ENCODE measurements at places on chromosomes 1 and 21.
A peak's percentile ranks its signal among the peaks of the same experiment; 100 is the strongest.

- peak; percentile 59 for DNase-seq
These were observed 26.7 kb downstream of the BTG3 start for GRCh38 chr21:17585875-17586450.

DNA sequence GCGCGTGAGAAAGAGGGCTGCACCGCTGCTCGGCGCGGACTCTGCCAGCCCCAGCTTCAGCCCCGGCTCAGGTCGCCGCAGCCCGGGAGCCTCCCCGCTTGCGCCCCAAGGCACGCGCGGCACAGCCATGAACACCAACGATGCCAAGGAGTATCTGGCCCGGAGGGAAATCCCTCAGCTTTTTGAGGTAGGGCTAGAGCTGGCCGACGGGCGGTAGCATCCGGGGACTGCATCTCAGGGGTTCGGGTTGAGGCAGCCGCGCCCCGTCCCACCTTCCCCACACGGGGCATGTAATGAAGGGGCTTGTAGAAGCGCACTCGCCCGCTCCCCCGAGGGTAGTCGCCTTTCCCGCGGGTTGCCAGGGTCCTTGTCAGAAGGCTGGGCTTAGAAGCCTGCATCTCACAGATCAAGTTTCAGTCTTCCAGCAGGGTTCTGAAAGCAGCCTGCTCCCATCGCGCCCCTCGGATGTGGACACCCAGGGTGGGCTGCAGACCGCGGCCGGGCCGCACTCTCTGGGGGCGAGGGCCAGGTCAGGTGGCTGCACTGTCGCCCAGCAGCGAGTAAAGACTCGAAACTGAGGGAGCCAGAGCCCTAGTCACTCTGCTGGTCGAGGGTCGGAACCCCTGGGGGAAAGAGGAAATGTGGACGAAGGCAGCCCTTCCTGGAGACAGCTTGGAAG lies 507 bp downstream of the AK5 start:
- no peak for DNase-seq

GRCh38 chr1:21240706-21241105 lies 49.6 kb downstream of the ECE1 start:
- DNase-seq: no peak

- DNase-seq: no peak
These were observed 543.1 kb upstream of the ZRANB2 start for GRCh38 chr1:71623888-71624287.

DNA sequence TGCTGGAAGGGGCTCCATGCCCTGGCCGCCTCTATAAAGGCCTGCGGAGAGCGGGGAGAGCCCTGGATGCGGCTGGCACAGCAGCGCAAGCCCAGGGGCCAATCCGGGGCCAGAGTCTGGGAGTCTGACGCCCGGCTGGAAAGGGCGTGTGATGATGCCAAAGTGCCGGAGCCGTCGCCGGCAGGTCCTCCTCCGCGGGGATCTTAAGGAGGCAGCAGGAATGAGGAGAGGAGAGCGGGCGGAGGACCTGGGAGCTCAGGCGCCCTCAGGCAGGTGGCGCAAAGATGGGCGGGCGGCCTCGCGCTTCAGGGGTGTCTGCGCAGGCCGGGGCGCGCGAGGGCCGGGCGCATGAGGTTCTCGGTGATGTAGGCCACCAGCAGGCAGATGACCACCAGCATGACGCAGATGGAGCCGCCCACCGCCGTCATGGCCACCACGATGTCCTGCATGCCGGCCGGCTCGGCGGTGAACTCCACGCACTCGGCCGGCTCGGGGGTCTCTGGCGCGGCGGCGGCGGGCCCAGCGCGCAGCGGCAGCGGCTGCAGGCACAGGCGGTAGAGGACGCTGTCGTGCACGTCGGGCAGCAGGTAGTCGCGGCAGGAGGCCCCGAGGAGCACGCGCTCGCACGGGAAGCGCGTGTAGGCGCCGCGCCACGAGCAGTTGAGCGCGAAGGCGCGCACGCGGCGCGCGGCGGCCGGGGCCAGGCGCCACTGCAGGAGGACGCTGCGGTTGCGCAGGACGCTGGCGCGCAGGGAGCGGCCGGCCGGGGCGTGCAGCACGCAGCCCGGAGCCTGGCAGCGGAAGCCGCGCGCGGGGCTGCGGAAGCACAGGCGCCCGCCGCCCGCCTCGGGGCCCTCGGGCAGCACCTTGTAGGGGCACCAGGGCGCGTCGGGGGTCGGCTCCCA lies 653 bp downstream of the FNDC10 start:
- DNase-seq: no peak

GRCh38 chr1:54371038-54371941 lies 34.9 kb downstream of the SSBP3 start:
- DNase-seq: peak; percentile 71

DNA sequence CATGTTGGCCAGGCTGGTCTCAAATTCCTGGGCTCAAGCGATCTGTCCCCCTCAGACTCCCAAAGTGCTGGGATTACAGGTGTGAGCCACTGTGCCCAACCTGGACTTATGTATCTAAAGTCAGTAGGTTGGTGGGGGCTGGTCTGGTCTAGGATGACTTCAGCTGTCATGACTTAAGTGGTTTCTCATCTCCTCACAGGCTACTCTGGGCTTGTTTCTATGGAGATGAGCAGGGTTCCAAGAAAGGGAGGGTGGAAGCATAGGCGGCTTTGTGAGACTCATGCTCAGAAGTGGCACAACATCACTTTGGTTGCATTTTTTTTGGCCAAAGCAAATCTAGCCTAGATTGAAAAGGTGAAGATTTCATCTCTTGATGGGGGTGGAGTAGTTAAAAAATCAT lies 115.9 kb upstream of the IVNS1ABP start:
- no peak for DNase-seq

GRCh38 chr1:161267321-161267720 lies 8.8 kb downstream of the PCP4L1 start:
- DNase-seq: no peak

DNA sequence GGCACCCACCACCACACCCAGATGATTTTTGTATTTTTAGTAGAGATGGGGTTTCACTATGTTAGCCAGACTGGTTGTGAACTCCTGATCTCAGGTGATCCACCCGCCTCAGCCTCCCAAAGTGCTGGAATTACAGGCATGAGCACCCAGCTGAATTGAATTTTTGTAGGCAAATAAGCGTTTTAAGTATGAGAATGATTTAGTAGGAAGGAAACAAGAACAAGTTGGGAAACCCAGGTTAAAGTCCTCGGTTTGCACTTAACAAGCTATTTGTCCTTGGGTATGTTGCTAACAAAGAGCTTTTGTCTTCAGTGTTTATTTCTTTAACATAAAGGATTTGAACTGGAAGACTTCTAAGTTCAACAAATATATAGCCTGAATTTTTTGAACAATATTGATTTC lies 23.9 kb downstream of the BTF3L4 start:
- no peak for DNase-seq

DNA sequence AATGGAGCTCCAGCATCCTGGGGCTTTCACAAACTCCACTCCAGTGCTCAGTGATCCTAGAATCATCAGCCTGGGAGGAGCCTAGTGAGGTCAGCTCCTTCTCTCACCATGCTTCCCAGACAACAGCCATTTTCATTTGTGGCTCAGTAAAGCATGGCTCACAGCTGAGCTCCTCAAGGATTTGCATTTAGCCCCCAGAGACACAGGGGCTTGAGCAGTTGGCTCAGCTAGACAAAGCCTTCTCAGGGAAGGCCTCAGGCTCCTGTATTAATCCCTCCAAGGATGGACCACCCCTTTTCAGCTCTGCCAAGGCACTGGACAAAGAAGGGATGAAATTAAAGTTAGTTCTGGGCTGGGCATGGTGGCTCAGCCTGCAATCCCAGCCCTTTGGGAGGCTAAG lies 39.5 kb downstream of the ERI3 start:
- DNase-seq: no peak

DNA sequence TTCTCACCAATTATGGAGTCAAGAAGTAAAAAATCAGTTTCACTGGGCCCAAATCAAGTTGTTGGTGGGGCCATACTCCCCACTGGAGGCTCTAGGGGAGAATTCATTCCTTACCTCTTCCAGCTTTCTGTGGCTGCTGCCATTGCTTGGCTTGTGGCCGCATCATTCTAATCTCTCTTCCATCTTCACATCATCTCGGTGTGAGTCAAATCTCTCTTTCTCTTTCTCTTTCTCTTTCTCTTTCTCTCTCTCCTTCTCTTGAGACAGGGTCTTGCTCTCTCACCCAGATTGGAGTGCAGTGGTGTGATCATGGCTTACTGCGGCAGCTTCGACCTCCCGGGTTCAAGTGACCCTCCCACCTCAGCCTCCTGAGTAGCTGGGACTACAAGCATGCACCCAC lies 28.1 kb downstream of the FAM89A start:
- DNase-seq: no peak

DNA sequence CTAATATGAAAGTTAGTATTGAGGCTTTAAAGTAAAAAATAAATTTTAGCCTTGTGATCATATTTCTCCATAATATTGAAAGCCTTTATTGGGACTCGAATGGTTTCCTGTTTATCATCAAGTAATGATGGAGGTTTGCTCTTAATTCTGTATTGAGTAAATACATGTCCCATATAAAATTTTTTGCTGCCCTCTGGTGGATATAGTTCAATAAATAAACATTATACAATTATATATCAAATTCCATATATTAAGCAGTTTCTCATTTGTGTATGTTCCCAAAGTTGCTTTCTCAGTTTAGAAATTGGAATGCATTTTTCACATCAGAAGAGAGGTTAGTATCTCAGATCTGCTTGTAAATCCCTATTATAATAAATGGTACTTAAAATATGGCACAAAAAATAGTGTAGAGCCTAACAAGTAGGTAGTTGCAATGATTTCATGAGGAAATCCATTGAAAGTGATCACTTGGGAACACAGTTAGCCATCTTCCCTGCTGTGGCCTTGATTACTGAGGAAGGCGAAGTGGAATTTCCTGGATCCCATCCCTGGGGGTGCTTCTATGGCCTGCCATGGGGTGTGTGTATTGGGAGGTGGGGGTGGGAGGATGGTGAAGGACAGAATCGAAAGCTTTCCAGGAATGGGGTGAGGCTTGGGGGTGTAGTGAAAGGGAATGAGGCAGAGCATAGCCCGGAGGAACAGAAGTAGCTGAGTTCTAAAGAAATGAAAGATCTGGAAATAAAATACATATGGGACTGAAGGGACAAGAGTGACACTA lies 84.1 kb upstream of the C21orf91 start:
- no peak for DNase-seq

DNA sequence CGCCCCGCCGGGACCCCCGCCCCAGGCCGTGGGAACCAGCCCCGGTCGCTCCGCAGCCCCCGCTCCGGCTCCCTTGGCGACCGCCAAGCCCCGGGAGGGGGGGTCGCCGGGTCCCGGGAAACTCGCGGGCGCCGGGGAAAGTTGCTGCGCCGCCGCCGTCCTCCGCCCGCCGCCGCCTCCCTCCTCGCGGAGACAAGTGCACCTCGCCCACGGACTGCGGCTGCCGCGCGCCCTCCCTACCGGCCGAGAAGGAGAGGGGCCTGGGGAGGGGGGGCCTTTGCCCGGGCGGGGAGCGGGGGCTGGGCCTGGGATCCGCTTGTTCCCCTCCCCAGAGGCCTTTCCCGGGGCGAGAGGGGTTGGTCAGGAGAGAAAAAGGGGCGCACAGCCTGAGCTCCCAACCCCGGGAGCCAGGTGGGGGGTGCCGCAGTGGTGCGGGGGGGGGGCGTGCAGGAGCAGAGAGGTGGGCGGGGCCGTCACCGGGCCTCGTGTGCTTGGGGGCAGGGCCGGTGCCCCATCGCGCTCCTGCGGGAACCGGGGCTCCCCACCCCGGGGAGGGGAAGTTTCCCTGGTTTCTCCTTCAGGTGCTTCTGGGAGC lies 592 bp downstream of the AGRN start:
- no peak for DNase-seq

DNA sequence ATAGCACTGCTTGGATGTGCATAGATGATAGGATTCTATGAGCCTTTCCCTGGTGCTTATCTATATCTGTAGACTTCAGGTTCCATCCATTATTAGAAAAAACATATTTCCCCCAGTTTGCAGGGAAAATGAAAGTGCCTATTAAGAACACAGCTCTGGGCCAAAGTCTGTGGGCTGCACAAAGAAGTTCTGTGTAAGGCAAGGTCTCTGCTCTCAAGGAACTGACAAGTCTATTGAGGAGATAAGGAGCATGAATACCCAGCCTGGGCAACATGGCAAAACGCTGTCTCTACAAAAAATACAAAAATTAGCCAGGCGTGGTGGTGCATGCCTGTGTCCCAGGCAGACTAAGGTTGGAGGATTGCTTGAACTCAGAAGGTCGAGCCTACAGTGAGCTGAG lies 22.3 kb upstream of the SDE2 start:
- no peak for DNase-seq

Measured in cerebellar cortex (tissue), 1 donor.